Dorsolateral prefrontal cortex (tissue), 122 donors: ENCODE measurements at places on chromosomes 3 and 15.

- DNase-seq = no peak
Measured at GRCh38 chr3:119356646-119357045, 62.5 kb downstream of the ARHGAP31 start.

DNA sequence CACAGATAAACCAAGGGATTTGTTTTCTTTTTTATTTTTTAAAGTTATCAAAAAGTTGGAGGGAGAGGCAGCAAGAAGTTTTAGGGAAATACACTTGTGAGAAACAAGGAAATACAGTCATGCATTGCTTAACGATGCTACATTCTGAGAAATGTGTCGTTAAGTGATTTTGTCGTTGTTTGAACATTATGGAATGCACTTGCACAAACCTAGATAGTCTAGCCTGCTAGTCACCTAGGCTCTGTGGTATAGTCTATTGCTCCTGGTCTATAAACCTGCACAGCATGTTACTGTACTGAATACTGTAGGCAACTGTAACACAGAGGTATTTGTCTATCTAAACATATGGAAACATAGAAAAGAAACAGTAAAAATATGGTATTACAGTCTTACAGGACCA lies 2.0 kb upstream of the NFKBIZ start:
- no peak for DNase-seq

GRCh38 chr3:41274944-41275668 lies 75.8 kb downstream of the CTNNB1 start:
- no peak for DNase-seq

DNA sequence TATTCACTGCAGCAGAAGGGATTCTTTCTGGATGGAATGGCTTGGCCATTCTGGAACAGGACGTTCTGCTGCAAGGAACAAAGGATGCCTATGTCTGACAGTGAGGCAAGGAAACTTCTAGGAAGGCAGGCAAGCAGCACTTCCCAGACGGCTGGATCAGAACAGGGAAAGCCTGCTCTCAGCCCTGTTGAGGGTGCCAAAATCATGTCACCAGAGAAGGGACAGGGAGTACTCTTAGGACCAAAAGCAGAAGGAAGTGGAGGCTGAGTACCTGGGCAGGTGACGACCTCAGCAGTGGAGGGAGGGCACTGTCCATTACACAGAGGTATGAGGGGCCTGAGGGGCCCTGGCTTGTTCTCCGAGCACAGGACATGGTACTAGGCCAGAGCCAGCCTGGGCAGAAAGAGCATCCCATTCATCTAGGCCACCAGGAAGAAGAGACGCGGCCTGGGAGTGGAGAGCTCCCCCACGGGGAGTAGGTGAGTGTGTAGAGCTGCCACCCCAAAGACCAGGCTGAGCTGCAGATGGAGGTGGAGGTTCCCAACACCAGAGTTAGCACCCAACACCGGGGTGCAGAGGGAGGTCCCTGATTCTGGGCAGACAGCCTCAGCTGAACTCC lies 9.6 kb downstream of the KLF15 start:
- DNase-seq = peak; percentile 36

DNA sequence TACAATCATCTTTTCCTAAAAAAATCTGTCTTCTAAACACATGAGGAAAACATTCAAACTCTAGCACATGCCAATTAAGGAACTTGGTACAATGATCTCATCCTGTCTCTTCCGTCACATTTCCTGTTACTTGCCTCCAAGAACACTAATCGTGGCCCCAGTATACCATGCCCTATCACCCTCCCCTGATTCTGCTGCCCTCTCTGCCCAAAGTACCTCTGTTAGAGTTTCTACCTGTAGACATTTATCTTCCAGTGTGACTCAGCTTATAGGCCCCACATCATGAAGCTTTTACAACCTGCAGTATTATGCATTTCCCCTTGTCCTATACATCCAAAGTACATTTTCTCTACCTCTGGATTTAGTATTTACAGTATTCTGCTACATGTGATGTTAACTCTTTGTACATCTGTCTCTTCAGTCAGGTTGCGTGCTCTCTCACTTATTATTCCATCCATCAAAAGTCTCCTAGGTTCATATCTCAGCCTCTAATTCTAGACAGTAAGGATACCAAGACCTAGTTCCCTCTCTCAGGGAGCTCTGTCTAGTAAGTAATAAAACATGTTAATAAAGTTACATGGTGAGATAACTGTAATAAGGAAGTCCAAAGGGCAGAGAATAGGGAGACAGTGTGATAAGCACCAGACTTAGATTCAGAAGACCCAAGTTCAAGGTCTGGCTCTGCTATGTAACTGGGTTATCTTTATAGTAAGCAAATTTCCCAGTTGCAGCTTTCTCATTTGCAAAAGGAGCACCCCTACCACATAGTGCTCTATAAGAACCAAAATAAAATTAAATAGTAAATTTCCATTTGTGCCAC lies 8.9 kb upstream of the SEMA6D start:
- DNase-seq = no peak

DNA sequence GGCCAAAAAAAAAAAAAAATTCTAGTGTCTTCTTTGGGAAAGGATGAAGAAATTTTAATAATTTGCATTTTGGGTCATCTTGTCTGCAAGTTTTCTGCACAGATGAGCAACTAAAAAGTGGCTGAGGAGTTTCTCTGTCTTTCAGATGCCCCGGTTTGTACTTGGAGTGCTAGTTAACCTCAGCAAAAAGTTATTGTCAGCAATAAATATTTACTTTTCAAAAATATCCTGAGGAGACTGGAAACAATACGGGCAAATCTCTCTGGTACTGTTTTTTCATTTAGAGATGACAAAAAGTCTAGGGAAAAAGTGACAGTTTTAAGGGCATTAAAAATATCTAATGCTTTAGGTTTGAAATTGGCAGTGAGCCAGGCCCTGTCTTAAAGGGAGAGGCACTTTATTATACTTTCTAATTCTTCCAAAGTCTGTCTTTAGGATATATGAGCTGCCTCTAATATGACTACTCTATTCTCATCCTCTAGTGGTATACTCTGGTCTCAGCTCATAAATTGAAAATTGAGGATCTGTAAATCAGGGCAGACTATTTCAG lies 436.0 kb upstream of the NR2F2 start:
- no peak for DNase-seq

- no peak for DNase-seq
Measured at GRCh38 chr15:96702589-96702988, 372.1 kb downstream of the NR2F2 start.
